ENCODE measurements at places on chromosomes 1 and 21. TPM values are rescaled to one million over a fixed set of nuclear protein-coding genes. Genes with fewer than 3 reads are reported as not detected.

Gene GLMP
- total RNA-seq = 49.4 TPM

Gene CR1L
- total RNA-seq = 0.37 TPM

Gene SLC9C2
- total RNA-seq = not detected

Gene RUNX3
- 0.35 TPM for total RNA-seq

Gene CHAF1B
- 19.3 TPM for total RNA-seq

Gene SPTA1
- total RNA-seq = not detected

Gene MAPKAPK2
- 50.1 TPM for total RNA-seq

Gene NUF2
- total RNA-seq = 25.2 TPM

Gene ZNF683
- not detected for total RNA-seq

Gene RFX5
- total RNA-seq = 72.7 TPM

Gene OR2L3
- not detected for total RNA-seq

Gene CD34
- 0.35 TPM for total RNA-seq

Gene BCAR3
- 5.6 TPM for total RNA-seq

Gene GCSAML
- not detected for total RNA-seq

Gene NBPF4
- total RNA-seq = not detected

Gene CRABP2
- total RNA-seq = 180 TPM

GRCh38 chr1:101408212-101409042 is 171.6 kb downstream of the S1PR1 start:
- no peak for DNase-seq
- no peak overlapping the region for H3K4me3 ChIP-seq
- H3K27ac ChIP-seq = no peak overlapping the region
- H3K36me3 ChIP-seq = no peaks in the 10 kb centered on the region
- no peaks in the 10 kb centered on the region for H3K4me1 ChIP-seq

GRCh38 chr1:16903458-16903796 is 7.6 kb downstream of the RNU1-2 start:
- H3K4me3 ChIP-seq = no peak overlapping the region
- DNase-seq = no peak
- H3K36me3 ChIP-seq = no peaks in the 10 kb centered on the region
- no peaks in the 10 kb centered on the region for H3K27me3 ChIP-seq
- peak overlapping the region; percentile 100 for H3K27ac ChIP-seq

- H3K4me1 ChIP-seq = peaks cover 5% of the 10 kb centered on the region
- peak; percentile 80 for DNase-seq
- H3K27me3 ChIP-seq = no peaks in the 10 kb centered on the region
- H3K27ac ChIP-seq = peak overlapping the region; percentile 57
Measured at GRCh38 chr1:65067491-65068201, 80.4 kb upstream of the AK4 start.

GRCh38 chr1:179794669-179795068 is 51.6 kb downstream of the FAM163A start:
- no peak overlapping the region for H3K4me3 ChIP-seq
- no peaks in the 10 kb centered on the region for H3K27me3 ChIP-seq
- DNase-seq = no peak
- H3K36me3 ChIP-seq = no peaks in the 10 kb centered on the region
- no peak overlapping the region for H3K27ac ChIP-seq

- H3K27me3 ChIP-seq = no peaks in the 10 kb centered on the region
- peaks cover 23% of the 10 kb centered on the region for H3K4me1 ChIP-seq
- H3K27ac ChIP-seq = peak overlapping the region; percentile 19
- DNase-seq = peak; percentile 88
Measured at GRCh38 chr1:229694053-229694693, 68.1 kb downstream of the URB2 start.

GRCh38 chr1:212067787-212068186 is 32.2 kb downstream of the DTL start:
- DNase-seq = no peak
- H3K27me3 ChIP-seq = no peaks in the 10 kb centered on the region
- no peak overlapping the region for H3K27ac ChIP-seq
- H3K4me1 ChIP-seq = no peaks in the 10 kb centered on the region
- H3K36me3 ChIP-seq = peaks cover 81% of the 10 kb centered on the region

- H3K4me3 ChIP-seq = no peak overlapping the region
- no peak overlapping the region for H3K27ac ChIP-seq
- H3K4me1 ChIP-seq = no peaks in the 10 kb centered on the region
- H3K36me3 ChIP-seq = no peaks in the 10 kb centered on the region
- DNase-seq = no peak
- H3K27me3 ChIP-seq = no peaks in the 10 kb centered on the region
Measured at GRCh38 chr1:113648478-113648877, 110.8 kb downstream of the PHTF1 start.

- no peak overlapping the region for H3K27ac ChIP-seq
- no peak overlapping the region for H3K4me3 ChIP-seq
- peaks cover 2% of the 10 kb centered on the region for H3K36me3 ChIP-seq
- H3K27me3 ChIP-seq = no peaks in the 10 kb centered on the region
- DNase-seq = no peak
Measured at GRCh38 chr1:168414914-168415313, 128.9 kb downstream of the XCL2 start.

- H3K4me1 ChIP-seq = no peaks in the 10 kb centered on the region
- no peaks in the 10 kb centered on the region for H3K36me3 ChIP-seq
- no peaks in the 10 kb centered on the region for H3K27me3 ChIP-seq
- H3K4me3 ChIP-seq = no peak overlapping the region
Measured at GRCh38 chr1:217389895-217390294, 241.0 kb downstream of the GPATCH2 start.

GRCh38 chr1:244369256-244370057 is 82.3 kb downstream of the ADSS2 start:
- DNase-seq = peak; percentile 82
- 0 out of 2 replicates have a peak, but pooled peaks cover 4% of the 10 kb centered on the region for H3K4me1 ChIP-seq
- no peak overlapping the region for H3K27ac ChIP-seq
- no peaks in the 10 kb centered on the region for H3K27me3 ChIP-seq

- no peaks in the 10 kb centered on the region for H3K36me3 ChIP-seq
- peaks cover 7% of the 10 kb centered on the region for H3K4me1 ChIP-seq
- H3K4me3 ChIP-seq = no peak overlapping the region
Measured at GRCh38 chr1:181718034-181718433, 234.7 kb downstream of the CACNA1E start.

GRCh38 chr1:66415866-66416265 is 118.1 kb upstream of the SGIP1 start:
- no peaks in the 10 kb centered on the region for H3K4me1 ChIP-seq
- peaks cover 32% of the 10 kb centered on the region for H3K36me3 ChIP-seq
- H3K27ac ChIP-seq = no peak overlapping the region
- H3K27me3 ChIP-seq = no peaks in the 10 kb centered on the region
- H3K4me3 ChIP-seq = no peak overlapping the region

GRCh38 chr1:98932184-98932583 is 72.5 kb downstream of the PLPPR5 start:
- H3K27me3 ChIP-seq = no peaks in the 10 kb centered on the region
- DNase-seq = no peak
- no peak overlapping the region for H3K27ac ChIP-seq
- peaks cover 4% of the 10 kb centered on the region for H3K36me3 ChIP-seq
- no peak overlapping the region for H3K4me3 ChIP-seq

DNA sequence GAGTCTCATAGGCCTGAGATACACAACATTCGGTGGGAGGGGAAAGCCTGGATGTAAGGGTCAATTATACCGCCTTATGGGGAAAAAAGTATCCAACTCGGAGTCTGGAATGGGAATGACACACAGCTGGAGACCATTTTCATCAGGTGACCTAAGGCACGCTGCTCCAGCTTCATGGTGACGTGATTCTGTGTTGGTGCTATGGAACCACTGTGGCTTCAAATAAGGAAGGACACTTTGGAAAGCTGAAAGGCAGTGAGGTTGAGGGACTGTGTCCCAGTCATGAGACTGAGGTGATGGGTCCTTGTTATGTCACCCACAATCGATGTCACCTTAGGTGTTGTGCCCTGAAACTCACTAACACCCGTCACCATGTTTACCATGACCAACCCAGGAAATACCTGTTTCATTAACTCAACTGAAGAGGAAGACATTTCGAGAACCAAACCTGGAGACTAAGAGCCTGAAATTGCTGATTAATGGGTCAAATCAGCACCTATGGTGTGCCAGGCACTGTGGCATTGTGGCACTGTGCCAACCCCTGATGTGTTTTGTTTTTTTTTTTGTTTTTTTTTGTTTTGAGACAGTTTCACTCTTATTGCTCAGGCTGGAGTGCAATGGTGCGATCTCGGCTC is 54.5 kb downstream of the IRF2BP2 start:
- DNase-seq = no peak
- no peak overlapping the region for H3K4me3 ChIP-seq
- H3K27me3 ChIP-seq = no peaks in the 10 kb centered on the region

DNA sequence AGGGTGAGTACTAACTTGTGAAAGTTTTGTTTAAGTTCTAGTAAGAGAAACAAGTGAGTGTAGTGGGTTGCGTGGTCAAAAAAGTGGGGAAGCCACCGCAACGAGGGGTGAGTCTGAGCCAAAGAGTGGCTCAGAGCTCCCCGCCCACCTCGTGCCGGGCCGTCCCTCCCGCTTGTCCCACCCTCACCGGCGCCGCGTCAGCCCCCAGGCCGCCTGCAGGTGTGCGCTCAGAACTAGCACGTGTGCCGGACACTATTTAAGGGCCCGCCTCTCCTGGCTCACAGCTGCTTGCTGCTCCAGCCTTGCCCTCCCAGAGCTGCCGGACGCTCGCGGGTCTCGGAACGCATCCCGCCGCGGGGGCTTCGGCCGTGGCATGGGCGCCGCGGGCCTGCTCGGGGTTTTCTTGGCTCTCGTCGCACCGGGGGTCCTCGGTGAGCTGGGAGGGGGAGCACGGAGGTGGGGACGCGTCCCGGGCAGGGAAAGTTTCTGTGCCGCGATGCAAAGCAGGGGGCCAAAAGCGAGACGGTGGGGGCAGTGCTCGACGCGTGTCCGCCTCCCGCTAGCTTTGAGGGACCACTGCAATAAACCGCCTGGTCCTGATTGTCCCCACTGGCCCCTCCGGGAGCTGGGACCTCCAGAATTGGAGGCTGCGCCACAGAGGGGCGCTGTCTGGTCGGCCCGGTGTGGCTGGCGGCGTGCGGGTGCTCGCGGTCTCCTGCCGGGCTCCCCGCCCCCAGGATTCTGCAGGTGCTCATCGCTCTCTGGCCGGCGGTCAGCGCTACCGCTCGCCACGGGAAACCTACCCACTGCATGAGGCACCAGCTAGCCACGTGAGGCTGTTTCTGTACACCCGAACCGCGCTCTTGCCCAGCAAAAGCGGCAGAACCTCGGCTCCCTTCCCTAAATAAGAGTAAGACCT is at the start of gene CR2:
CR2 (plus strand) TSS at position 283 of the 919 bp plus-strand sequence; CDS start at position 374, 91 bp downstream.
- no peaks in the 10 kb centered on the region for H3K36me3 ChIP-seq
- peak; percentile 92 for DNase-seq
- peaks cover 4% of the 10 kb centered on the region for H3K27me3 ChIP-seq
- H3K4me3 ChIP-seq = peak within 1 kb of the TSS; percentile 78
- 0 out of 2 replicates have a peak, but pooled peaks cover 2% of the 10 kb centered on the region for H3K4me1 ChIP-seq

DNA sequence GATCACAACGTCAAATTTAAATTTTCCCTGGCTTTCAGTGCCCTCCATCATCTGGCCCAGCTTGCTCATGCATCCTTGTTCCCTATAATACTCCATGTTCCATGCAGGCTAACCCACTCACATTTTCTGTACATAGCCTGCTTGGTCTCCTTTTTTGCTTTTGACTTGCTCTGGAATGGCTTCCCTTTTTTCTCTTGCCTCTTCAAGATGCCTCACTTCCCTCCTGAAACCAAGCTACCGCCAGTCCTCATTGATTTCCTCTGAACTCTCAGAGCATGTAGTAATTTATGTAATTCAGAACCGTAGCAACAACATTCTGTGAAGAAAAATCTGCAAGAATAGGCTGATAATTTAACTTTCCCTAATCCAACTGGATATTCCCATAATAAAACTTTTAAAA is 10.3 kb downstream of the CAP1 start:
- peaks cover 6% of the 10 kb centered on the region for H3K36me3 ChIP-seq
- no peak overlapping the region for H3K4me3 ChIP-seq
- H3K27ac ChIP-seq = no peak overlapping the region
- no peak for DNase-seq
- H3K27me3 ChIP-seq = no peaks in the 10 kb centered on the region
- no peaks in the 10 kb centered on the region for H3K4me1 ChIP-seq

DNA sequence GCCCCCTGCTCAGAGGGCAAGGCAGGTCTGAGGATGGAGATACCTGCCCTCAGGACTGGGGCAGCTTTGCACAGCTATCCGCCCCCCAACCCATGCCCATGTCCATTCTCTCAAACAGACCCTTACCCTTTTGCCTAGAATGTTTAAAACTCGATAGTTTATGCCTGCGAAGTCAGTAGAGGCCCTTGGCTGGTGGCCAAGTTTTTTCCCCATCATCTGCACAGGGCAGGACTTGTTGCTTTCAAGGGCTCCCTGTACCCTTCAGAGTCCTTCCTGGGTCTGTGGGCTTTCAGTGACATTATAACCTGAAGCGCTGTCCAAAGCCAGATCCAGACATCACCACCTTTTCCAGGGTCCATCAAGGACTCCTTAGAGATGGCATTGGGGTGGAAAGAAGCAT is 148.7 kb upstream of the ZNF644 start:
- H3K36me3 ChIP-seq = no peaks in the 10 kb centered on the region
- no peaks in the 10 kb centered on the region for H3K27me3 ChIP-seq
- no peak overlapping the region for H3K27ac ChIP-seq
- no peak overlapping the region for H3K4me3 ChIP-seq

DNA sequence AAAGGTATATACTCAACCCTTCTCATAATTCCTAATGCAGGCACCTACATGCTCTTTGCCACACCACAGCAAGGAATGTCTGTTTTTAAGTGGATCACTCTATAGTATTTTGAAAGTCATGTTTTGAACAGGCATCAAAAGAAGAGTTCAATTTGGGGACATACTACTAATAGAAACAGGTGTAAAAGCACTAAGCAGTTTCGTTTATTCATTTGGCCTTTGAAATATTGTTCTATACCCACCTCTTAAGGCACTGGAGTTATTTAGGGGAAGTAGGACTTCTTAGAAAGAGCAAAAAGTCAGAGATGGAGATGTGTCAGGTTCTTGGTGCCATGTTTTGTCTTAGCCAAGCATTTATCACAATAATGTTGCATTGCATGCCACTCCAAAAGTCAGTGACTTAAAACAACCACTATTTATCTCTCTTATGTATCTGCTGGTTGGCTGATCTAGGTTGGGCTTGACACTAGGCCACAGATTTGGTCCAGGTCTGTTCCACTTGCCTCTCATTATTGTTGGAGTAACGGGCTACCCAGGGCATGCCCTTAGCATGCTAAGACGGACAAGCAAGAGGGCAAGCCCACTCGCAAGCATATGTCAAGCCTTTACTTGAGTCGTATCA is 107.5 kb downstream of the RGL1 start:
- no peaks in the 10 kb centered on the region for H3K4me1 ChIP-seq
- no peaks in the 10 kb centered on the region for H3K36me3 ChIP-seq
- H3K4me3 ChIP-seq = no peak overlapping the region
- no peak for DNase-seq

DNA sequence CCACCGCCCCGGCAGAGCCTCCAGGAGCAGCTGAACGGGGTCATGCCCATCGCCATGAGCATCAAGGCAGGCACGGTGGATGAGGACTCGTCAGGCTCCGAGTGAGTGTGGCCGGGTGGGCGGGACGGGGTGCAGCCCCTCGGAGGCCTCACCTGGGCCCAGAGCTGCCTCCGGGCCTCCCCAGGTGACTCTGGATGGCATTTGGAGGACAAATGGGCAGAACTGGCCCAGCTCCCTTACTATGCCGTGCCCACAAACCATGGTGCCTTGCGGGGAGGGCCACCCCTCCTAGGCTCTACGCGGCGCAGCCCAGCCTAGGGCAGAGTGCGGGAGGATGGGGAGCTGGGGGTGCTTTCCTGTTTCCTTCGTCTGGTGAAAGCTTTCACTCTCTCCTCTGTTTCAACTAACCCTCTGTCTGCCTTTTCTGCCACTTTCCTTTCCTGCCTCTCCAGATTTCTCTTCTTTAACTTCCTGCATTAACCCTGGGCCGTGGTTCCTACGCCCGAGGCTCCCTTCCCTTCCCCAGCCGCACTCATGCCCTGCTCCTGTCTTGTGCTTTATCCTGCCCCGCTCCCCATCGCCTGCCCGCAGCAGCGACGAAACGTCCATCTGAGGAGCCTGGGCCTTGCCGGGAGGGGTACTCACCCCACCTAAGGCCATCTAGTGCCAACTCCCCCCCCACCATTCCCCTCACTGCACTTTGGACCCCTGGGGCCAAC is 9.2 kb downstream of the PSRC1 start:
- H3K27ac ChIP-seq = no peak overlapping the region
- H3K4me3 ChIP-seq = no peak overlapping the region
- no peak for DNase-seq
- peaks cover 5% of the 10 kb centered on the region for H3K36me3 ChIP-seq
